ENCODE measurements at places on chromosomes 5 and 9.

DNA sequence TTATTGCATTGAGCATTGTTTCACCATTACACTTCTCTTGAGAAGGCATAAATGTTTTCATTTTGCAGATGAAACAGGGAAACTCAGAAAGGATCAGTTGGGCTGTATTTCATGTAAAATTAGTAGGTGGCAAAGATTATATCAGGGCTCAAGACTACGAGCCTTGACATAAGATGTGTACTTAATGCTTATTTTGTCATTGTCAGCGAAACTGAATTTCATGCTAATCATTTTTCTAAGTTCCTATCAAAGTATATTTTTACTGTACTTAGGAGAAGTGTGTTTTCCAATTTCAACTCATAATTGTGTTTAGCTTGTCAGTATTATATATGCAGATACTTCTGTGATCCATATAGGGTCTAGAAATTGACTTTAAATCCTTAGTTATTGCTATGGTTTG, 123.8 kb downstream of the FBXL7 start:
- no peak for DNase-seq

GRCh38 chr9:97744710-97745708, 47.9 kb upstream of the XPA start:
- DNase-seq = no peak

DNA sequence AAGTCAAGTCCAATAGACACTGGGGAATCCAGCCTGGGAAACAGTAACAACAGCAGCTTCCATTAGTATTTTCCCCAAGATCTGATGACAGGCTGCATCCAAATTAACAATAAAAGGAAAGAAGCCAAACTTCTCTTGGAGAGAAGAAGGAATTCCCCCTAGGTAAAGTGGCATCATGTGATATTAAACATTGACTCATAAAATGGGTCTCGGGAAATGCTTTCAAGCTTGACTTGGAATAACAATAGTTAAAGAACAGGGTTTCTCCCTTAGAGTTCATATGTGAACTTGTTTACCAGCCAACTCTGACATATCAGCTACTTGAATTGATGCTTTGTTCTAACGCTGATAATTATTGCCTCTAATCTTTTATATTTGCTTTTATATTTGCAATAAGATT, 45.4 kb downstream of the ENTREP1 start:
- DNase-seq = no peak

GRCh38 chr9:37652261-37652660, 1.5 kb downstream of the FRMPD1 start:
- DNase-seq = no peak

- DNase-seq = no peak
Observed at GRCh38 chr5:156380848-156381247, 53.9 kb downstream of the SGCD start.

DNA sequence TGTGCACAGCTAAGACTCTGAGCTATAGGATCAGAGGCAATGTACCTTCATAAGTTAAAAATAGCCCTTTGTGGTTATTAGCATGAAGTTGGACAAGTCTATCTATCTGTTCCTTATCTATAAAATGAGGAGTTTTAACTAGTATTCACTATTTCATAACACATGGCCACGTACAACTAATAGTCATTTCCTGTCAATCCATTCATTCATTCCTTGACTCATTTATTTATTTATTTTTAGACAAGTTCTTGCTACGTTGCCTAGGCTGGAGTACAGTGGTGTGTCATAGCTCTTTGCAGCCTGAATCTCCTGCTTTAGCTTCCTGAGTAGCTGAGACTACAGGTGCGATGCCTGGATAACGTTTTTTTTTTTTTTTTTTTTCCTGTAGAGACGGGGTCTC, 92.1 kb downstream of the NR3C1 start:
- DNase-seq = no peak

- DNase-seq = no peak
Observed at GRCh38 chr9:15142878-15143534, 164.0 kb downstream of the TTC39B start.

DNA sequence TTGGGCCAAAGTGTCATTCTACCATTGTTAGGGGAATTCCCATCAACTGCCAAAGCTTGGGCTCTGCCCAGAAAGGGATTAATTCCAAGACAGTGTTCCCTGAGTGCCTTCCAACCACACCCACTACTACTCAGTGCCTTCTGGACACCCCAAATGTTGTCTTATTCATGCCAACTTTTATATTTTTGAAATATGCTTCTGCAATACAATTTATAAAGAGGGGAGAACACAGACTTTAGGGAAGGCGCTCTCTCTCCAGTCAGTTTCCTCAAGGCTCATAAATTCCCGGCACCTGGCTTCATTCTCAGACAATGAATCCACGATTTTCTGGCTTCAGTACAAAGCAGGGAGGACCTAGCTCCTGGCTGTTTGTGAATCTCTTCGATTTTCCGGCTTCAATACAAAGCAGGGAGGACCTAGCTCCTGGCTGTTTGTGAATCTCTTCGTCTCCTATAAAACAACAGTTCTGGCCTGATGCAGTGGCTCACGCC, 120.1 kb upstream of the MYO10 start:
- no peak for DNase-seq

- no peak for DNase-seq
Observed at GRCh38 chr5:122501089-122501435, 189.0 kb downstream of the SNCAIP start.

GRCh38 chr5:178186427-178186826, 744 bp downstream of the GMCL2 start:
- DNase-seq = no peak

GRCh38 chr5:53983568-53984460, 326.6 kb downstream of the ARL15 start:
- no peak for DNase-seq

GRCh38 chr5:148684528-148684927, 30.2 kb upstream of the HTR4 start:
- DNase-seq = no peak

GRCh38 chr5:150311015-150311692, 8.4 kb upstream of the ARSI start:
- no peak for DNase-seq

DNA sequence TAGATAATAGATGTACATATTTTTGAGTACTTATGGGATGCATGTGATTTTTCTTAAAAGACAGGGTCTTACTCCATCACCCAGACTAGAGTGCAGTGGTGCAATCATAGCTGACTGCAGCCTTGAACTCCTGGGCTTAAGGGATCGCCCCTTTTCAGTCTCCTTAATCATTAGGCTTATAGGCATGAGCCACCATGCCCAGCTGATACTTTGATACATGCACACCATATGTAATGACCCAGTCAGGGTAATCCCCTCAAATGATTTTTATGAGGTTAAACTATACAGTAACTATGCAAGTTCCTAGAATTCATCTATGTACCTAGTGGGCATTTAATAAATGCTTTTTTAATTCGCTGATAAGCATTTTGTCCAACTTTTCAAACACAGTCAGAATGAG, 292.3 kb downstream of the DTWD2 start:
- DNase-seq = no peak

DNA sequence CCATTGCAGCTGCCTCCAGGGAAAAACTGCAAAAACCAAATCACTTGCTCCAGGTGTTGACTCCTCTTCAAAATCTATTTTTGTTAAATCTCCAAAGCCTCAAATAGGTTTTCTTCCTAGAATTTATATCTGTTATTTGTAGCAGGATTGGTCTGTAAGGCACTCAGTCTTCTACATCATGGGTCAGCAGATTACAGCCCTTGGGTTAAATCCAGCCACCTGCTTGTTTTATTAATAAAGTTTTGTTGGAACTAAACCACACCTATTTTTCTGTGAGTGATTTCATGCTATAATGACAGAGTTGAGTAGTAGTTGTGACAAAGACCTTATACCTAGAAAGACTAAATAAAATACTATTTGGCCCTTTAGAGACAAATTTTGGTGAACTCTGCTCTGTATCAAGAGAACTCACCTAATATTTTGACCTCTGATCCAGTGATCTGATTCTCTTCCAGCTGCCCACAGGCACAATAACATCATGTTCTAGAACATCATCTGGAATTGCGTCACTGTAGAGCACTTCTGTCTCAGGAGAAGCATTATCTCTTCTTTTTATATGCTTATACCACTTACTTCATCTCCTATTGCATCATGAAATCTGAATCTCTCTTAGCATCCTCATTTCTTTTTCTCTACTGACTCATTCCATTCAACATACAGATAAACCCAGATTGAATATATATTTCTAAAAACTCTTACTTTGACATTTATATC, 130.1 kb downstream of the RPS23 start:
- DNase-seq = no peak

DNA sequence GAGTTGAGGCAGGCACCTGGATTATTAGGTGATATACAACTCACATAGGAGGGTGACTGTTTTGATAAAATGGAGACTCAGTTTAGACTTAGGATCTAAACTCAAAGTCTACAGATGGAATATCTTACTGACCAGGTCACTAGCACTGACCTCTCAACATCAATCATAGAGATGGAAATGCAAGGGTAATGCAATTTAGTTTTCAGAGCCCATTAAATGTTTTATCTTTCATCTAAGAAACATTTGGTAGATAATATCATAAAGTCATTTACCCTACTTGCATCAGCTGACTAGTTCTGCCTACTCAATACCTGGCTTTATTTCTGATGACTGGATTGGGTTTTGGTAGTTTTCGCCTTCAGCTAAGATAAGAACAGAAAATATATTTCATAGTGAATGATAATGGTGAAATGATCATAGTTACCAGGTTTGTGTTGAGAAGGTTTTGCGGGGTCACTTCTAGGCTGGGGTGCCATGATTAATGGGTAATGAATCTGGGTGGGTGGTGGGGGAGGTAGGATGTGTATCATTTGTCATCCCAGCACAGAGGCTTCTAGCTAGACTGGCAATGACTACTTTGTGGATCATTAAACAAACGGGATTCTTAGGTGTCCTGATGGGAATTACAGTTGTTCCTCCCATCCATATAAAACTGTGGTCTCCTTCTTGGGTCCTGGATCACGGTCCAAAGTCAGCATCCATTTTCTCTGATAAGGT, 173.4 kb downstream of the PPP2R2B start:
- DNase-seq = no peak

DNA sequence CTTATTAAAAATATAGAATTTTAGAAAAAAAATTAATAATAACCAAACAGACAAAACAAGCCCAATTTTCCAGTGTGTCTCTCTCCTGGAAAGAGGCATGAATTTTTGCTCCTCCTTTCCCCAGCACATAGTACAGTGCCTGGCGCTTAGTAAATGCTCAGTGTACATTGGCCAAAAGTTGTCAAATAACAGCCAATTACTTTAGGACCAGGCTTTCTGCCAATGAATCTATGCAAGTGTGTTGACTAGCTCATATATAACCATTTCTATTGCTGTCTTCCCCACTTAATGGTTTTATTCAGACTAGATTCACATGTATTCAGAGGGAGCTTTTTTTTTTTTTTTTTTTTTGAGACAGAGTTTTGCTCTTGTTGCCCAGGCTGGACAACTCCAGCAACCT, 120.1 kb upstream of the CD180 start:
- DNase-seq = no peak

Measured in naive B cell (primary cell).